ENCODE measurements at places on chromosomes 1 and 21.

DNA sequence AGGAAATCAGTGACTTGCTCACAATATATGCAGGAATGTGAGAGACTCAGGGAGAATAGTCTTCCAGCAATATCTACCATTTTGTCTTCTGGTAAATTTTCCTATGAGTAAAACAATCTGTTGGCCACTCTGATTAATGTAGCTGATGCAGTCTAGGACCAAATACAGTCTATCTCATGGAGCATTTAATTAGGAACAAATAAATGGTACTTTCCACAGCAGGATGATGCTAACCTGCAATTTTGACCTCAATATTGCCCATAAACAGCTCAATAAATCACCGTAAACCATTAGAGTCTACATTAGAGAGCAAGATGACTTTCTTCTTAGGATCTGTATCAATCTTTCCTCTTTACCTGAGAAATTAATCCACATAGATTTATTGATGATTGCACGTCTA, 567.7 kb upstream of the B3GALT2 start:
- no peak overlapping the region for H3K27ac ChIP-seq
- H3K4me1 ChIP-seq = no peaks in the 10 kb centered on the region
- no peak overlapping the region for H3K4me3 ChIP-seq
- H3K27me3 ChIP-seq = no peaks in the 10 kb centered on the region

DNA sequence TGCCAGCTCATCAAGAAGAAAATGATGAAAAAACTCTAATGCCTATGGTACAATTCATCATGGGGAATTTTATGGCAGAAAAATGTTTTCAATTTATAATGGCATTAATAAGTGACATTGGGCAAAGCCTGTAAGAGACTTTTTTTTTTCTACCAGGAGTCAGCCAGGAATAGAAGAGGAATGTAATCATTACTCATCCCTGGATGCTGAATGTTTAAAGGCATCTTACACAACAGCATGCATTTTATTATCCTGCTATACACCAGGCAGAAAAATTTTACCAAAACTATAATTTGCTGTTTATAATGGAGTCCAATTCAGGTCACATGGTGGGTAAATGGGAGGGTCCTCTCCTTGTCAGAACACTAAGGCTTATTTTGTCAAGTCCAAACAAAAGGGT, 189.9 kb upstream of the BEND5 start:
- DNase-seq = no peak
- no peak overlapping the region for H3K27ac ChIP-seq
- H3K27me3 ChIP-seq = peaks cover 3% of the 10 kb centered on the region
- H3K4me1 ChIP-seq = no peaks in the 10 kb centered on the region
- H3K4me3 ChIP-seq = no peak overlapping the region

GRCh38 chr1:61202854-61203598, 120.7 kb downstream of the NFIA start:
- H3K4me1 ChIP-seq = no peaks in the 10 kb centered on the region
- peaks cover 3% of the 10 kb centered on the region for H3K27me3 ChIP-seq
- no peak overlapping the region for H3K4me3 ChIP-seq
- no peak for DNase-seq
- no peak overlapping the region for H3K27ac ChIP-seq

DNA sequence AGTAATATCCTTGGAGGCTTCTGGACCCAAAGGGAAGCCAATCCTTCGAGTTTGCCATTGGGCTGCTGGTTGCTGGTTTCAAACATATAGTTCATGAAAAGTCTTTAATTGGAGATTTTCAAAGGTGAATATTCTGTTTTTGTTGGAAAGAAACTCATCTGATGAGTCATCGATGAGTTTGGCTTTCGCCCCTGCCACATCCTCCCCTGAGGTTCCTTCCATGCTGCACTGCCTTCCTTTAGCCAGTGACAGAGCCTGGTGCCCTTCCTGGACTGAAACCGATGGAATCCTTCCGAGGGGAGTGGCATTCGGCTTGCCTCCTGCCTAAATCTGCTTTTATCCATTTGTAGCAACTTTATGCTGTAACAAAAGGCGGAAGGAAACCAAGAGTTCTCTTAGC, 550.0 kb downstream of the KIF26B start:
- no peaks in the 10 kb centered on the region for H3K4me1 ChIP-seq
- H3K27ac ChIP-seq = no peak overlapping the region
- H3K36me3 ChIP-seq = no peaks in the 10 kb centered on the region

DNA sequence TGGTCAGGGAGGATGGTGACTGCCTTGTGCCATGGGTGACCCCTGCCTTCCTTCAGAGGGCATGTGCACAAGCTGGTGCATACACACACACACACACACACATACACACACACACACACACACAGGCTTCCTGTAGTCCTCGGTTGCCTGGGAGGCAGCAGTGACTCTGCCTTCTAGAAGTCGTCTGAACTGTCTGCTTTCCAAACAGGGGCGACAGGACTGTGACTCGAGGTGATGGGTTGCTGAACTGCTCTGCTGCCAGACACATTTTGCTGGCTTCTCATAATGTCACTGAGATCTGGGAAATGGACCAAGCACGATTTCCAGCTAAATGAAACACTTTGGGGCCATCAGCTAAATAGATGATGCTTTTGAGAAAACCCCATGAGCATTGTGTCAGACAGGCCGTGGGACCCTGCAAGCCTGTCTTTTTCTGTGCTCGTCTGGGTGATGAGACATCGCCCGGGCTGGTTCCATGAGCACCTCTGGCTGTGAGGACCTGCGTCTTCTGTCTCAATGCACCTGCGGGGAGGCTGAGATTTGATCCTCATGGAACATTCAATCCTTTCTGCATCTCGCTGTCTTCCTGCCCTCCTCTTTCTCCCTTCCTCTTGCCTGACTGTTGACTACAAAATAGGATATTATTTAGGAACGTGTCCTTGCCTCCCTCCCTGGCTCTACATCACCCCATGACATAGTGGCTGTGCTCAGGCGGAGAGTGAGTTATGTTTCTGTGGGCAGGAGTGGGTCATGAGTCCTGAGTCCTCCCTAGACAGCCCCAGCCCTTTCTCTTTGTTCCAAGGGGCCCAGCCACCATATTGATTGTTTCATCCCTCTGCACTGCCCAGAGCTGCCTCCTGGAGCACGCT, 436.8 kb downstream of the CAMTA1 start:
- H3K27ac ChIP-seq = no peak overlapping the region
- peaks cover 4% of the 10 kb centered on the region for H3K4me1 ChIP-seq
- no peak overlapping the region for H3K4me3 ChIP-seq
- no peaks in the 10 kb centered on the region for H3K27me3 ChIP-seq
- no peaks in the 10 kb centered on the region for H3K36me3 ChIP-seq
- DNase-seq = peak; percentile 69

GRCh38 chr1:173128742-173129141, 78.0 kb upstream of the TNFSF18 start:
- H3K4me1 ChIP-seq = no peaks in the 10 kb centered on the region
- DNase-seq = no peak
- H3K4me3 ChIP-seq = no peak overlapping the region
- H3K27ac ChIP-seq = no peak overlapping the region

GRCh38 chr21:26967062-26967913, at the start of gene ADAMTS5:
ADAMTS5 (minus strand) TSS chr21:26967088; CDS start chr21:26966391, 697 bp downstream.
- no peak within 1 kb of the TSS for H3K27ac ChIP-seq
- peaks cover 18% of the 10 kb centered on the region for H3K4me1 ChIP-seq
- H3K4me3 ChIP-seq = peak within 1 kb of the TSS; percentile 25
- H3K36me3 ChIP-seq = no peaks in the 10 kb centered on the region

- no peak for DNase-seq
- H3K36me3 ChIP-seq = no peaks in the 10 kb centered on the region
- H3K4me1 ChIP-seq = no peaks in the 10 kb centered on the region
- H3K27me3 ChIP-seq = no peaks in the 10 kb centered on the region
Measured at GRCh38 chr1:232923739-232924386, 26.5 kb upstream of the NTPCR start.

GRCh38 chr1:223706077-223706973, 6.0 kb upstream of the CAPN2 start:
- H3K27me3 ChIP-seq = no peaks in the 10 kb centered on the region
- DNase-seq = no peak
- H3K4me1 ChIP-seq = no peaks in the 10 kb centered on the region
- no peak overlapping the region for H3K4me3 ChIP-seq
- no peaks in the 10 kb centered on the region for H3K36me3 ChIP-seq
